HAP-1 (cell line): ENCODE measurements at places on chromosomes 11 and 22.

- DNase-seq, result peak; percentile 47
Measured at GRCh38 chr11:35682230-35683173, 19.9 kb downstream of the TRIM44 start.

DNA sequence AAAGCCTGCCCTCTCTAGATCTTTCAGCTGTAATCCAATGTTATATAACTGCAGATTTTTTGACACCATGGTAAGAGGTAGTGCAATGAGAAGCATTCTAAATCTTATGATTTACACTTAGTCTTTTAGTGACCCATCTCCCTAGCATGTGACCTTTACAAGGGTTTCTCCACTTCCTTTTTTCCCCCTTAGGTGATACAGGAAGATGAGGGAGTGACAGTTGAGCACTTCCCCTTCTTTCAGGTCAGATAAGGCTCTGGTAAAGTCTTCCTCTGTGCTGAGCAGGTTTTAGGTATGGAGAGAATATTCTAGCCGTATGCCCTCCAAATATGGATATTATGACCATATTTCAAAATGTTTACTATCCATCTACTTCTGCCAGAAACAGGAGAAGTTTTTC, 753.6 kb downstream of the JRKL start:
- no peak for DNase-seq

- DNase-seq, result no peak
Measured at GRCh38 chr22:39665229-39665628, 94.7 kb downstream of the CACNA1I start.

- DNase-seq, result no peak
Measured at GRCh38 chr11:132994966-132995365, 537.3 kb downstream of the OPCML start.

DNA sequence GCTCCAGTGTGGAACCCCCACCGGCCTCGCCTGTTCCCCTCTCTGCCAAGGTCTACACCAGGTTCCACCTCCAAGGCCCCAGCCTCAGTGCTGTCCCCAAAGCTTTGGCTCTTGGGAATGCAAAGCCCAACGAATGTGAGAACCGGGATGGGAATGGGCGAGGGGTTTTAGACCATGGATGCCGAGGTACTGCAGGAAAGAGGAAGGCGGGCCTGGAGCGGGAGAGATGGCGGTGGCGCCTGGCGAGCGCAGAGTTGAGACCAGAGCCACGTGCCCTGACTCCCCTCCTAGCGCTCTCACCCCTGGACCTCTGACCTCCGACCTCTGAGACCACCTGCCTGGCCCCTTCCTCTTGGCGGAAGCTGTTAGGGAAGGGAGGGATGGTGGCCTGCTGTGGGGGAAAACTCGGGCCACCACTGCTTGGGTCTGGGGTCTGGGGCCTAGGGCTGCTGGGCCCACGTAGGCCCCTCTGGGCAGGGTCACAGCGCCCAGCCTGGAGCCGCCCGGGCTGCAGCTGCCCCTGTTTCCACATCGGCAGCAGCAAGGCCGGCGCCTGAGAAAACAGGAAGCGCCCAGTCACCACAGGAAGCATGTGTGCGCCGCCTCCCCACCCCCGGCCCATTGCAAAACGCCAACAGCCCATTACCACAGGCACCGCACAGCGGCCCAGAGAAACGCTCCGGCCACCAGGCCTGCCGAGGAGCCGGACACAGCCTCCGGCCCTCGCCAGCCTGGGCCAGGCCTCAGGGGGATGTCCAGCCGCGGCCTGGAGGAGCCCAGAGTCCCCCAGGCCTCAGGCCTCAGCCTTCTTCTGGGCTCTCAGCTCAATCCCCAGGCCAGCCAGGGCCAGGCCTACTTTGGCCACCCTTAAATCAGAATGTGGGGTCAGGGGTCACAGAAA, 13.8 kb upstream of the SLC39A13 start:
- DNase-seq, result no peak

DNA sequence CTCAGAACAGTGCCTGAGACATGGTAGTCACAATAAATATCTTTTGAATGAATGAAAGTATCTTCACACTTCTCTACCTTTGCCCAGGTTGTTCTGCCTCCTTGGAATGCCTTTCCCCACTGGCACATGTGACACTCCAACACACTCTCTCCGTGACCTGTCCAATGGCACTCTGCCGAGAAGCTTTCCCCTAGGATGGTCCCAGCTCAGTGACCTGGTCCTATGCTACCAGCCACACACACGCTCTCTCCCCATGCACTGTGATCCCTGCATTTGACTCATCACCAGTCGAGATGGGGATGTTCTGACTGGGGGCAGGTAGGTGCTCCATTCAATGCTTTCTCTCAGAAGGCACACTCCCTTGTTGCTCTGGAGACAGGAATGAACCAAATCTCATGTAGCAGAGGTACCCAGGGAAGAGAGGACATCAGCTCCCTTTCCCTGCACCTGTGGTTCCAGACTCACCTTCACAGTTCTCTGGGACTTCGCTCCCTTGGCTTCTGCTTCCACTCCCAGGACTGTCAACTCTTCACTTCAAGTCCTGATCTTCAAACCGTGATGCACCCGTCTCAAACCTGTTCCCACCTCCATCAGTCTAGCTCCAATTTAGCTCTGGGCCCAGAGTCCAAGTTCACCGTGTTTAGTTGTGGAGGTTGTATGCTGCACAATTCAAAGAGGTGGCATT, 30.7 kb upstream of the LMO1 start:
- DNase-seq, result no peak

DNA sequence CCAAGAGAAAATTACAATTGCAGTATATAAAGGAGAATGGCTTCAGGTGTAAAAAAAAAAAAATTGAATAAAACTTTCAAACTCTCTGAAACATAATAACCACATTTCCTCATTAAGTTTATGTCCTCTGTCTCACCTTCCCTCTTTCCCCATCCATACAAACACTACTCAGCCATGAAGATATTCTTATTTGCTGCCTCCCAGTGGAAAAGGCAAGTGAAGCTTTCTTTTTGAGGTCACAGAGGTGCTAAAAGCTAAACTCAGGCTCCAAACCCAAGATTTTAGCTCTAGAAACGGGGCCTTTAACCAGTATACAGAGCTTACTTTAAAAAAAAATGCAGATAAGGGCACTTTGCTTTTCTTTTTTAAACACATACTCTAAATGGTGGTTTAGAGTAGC, 1568.5 kb downstream of the FAM181B start:
- no peak for DNase-seq

DNA sequence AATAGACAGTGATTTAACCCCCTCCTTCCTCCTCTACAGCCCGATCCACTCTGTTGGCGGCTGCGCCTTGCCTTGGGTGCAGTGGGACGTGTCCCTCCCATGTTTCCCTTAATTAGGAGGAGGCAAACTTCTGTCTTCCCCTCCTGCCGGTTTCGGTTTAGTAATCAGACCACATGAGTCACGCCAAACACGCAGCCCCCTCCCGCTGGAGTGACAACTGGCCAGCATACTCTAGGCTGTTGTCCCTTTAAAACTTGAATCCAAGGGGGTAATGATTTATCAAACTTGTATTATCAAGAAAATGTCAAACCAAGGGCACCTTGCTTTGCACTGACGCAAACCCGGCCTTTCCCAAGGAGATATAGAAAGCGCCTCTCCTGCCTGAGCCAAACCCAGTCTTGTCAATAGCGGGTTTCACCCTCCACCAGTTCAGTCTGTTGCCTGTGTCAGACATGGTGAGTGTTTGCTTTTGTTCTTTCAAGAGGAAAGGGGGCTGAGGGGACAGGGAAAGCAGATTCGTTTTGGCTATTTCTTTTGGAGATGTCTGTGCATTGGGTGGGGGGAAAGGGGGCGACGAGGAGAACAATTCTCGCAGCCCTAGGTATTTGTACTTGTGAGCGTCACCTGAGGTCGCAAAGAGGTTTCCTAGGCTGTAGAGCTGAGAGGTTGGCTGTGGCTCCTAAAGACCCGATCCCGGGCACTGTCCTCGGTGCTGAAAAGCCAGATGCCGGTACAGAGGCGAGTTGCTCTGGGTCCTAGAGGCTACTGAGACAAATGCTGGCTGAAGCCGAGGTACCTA, at the start of gene SLC6A5:
SLC6A5 (plus strand) TSS at position 388 of the 799 bp plus-strand sequence; CDS start at position 453, 65 bp downstream.
- peak; percentile 10 for DNase-seq

DNA sequence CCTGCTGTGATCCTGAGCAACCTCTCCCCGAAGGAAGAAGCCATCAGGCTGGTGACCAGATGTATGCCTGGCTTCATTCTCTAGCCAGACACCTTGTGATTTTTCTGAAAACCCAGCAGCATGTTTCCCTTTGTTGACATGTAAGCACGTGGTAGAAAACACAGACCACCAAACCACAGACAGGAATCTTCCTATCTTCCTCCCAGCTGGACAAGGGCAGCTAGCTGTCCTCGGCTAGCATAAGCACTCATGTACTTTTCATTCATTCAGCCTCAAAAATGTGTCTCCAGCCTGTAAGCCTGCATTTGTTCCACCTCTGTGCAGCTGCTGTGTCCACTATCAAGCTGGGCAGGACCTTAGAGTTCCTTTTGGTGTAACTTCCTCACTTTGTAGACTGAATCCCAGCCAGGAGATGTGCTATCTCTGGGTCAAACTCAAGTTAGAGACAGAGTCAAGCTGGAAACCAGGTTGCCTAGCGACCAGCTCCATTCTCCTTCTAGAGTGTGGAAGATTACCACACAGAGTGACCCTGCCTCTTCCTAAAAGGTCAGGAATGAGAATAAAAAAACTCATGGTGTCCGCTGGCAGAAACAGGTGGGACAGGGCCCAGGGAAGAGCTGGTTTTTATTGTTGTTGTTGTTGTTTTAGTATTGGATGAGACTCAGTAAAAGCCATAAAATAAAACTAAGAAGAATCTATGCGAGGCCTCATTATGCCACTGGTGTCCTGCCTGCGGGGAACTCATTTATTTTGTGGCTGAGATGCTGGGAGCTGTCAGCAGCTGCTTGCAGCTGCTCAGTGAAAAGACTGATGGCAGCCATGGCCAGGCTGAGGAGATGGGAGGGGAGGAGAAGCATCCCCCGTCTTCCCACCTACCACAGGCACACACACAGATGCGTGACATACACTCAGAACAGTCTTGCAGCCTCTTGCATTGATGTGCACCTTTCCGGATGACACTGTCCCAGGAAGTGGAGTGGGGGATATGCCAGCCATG, 7.4 kb upstream of the CLMP start:
- no peak for DNase-seq

DNA sequence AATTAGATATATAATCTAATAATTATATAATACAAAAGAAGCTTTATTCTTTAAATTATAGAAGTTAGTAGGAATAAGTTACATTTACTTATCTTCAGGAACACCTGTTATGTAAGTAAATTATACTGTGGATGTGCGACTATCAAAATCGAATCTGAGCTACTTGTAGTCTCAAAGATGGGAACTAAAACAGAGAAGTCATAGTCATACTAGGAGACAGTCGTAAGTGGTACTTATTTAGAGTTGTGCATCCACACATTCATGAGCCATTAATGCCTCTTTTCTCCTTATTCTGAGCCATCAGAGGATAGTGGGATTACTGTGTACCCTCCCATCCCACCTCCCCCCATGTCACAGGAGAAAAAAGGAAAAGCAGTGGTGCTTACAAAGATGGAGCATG, 114.4 kb downstream of the CADM1 start:
- no peak for DNase-seq

GRCh38 chr22:25569983-25570382, 5.5 kb downstream of the GRK3 start:
- no peak for DNase-seq

- no peak for DNase-seq
Measured at GRCh38 chr22:25702040-25702439, 39.9 kb upstream of the MYO18B start.

DNA sequence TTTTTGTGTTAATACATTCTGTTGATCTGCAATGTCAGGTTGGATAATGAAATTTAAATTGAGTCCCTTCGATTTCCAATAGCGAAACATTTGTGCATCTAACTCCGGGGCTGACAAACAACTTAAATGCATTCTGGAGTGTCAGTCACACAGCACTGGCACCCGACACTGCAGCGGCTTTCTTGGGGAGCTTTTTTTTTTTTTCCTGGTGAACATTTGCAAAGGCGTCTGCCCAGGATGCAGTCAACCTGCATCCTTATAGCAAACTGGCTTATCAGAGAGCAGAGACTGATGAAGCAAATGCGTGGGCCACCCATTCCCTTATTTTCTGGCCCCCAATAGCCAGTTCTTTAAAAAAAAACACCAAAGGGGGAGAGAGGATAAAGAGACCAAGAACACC, 1167.7 kb downstream of the LRRC4C start:
- no peak for DNase-seq

GRCh38 chr11:72848846-72849466, 34.7 kb downstream of the ATG16L2 start:
- DNase-seq, result peak; percentile 47

DNA sequence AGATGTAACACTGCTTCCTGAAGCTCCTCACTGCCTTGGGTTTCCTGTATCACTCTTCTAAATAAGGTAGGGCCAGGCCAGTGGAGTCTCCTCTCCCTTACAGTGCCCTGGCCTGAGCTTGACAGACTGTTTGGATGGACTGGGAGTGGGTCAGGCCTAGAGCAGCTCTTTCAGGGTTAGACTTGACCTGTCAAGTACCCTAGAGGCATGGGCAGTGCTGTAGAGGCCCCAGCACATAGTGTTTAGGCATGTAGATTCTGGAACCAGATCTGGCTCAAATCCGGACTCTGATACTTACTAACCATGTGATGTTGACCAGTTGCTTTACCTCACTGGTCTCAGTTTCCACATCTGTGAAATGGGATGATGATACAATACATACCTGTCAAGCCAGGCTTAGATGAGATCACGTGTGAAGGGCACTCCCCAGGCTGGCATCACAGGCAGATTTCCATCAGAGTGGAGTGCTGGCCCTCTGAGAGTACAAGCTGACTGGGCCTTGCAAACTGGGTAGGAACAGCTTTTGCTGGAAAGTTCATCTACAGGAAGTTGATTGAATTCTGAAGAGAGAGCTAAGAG, 1.4 kb upstream of the MICAL2 start:
- DNase-seq, result no peak

- DNase-seq, result no peak
Measured at GRCh38 chr11:5809122-5809519, 397 bp downstream of the OR52N2 start.

DNA sequence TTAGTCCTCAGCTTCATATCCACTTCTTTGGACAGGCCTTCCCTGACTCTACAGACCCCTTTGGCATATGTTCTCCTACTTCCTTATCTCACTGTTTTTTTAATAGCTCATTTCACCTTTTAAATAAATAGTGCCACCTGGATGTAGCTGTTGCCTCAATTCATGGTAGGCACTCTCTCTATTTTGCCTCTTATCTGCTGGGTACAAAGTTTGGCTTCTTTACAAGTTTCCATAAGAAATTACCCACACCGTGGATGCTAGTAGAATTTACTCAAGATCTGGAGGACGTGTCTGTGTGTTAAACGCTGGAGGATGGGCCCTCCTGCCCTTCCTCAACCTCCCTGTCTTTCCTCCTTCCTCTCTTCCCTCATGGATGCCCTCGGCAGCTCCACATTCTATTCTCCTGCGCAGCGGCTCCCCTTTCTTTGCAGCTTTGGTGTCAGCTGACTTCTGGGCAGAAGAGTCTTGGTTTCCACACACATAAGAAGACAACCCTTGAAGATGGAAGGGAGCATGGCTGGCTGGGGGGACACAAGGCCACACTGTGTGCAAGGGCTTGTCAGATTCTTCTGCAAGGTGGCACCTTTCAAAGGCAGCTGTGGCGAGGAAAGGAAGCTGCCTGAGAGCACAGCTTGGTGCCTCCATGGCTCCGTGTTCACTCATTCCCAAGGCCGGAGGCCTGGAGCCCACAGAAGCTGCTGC, 212.6 kb downstream of the SNX19 start:
- no peak for DNase-seq
